NCI-H748 treated with DMSO at 0.1 percent for 48 hours (cell line): ENCODE measurements at places on chromosomes 11 and 22.

GRCh38 chr11:41868606-41869005 lies 409.2 kb upstream of the LRRC4C start:
- DNase-seq, result no peak

DNA sequence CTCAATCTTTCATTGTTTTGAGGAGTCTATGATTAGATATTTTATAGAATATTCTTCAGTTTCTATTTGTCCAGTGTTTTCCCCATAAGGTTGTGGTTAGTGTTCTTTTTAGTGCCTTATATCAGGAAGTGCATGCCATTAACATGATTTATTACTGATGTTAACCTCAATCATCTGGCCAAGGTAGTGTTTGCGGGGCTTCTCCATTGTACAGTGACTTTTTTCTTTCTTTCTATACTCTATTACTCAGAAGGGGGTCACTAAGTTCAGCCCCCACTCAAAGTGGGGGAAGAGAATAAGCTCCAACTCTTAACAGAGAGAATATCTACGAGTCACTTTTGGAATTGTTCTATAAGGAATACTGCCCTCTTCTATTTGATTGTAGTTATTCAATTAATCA lies 415.8 kb downstream of the DYNC2H1 start:
- no peak for DNase-seq

- DNase-seq, result no peak
Observed at GRCh38 chr11:119172513-119172912, 4.0 kb downstream of the NLRX1 start.

GRCh38 chr22:30628491-30628890 lies 7.1 kb upstream of the SLC35E4 start:
- DNase-seq, result no peak

DNA sequence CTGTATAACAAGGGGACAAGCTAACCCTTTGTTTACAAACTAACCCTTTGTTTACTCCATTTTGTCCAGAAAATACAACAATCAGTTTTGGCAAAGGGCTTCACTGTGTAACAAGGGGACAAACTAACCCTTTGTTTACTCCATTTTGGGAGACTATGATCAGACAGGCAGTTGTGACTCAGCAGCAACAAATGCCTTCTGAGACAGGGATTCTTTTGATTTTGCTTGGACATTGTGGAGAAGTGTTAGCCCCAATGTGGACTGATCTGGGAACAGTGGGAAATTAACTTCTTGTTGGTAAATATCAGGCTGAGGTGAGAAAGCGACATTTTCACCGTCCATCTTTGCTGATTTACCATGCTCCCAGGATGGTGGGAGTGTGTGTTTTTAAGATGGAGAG lies 983 bp downstream of the EHF start:
- DNase-seq, result no peak

DNA sequence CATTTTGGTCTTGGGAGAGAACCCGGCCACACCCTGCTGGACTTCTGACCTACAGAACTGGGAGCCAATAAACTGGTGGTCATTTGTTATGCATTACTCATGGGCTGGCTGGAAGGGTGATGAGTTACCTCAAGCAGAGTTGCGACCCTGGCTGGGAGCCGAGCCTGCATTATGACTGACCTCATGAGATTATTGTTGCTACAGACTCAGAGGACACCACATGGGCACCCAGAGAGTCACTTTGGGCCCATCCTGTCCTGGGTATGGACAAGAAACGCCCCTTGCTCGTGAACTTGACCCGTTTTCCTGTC lies 531.7 kb downstream of the TBC1D22A start:
- no peak for DNase-seq

DNA sequence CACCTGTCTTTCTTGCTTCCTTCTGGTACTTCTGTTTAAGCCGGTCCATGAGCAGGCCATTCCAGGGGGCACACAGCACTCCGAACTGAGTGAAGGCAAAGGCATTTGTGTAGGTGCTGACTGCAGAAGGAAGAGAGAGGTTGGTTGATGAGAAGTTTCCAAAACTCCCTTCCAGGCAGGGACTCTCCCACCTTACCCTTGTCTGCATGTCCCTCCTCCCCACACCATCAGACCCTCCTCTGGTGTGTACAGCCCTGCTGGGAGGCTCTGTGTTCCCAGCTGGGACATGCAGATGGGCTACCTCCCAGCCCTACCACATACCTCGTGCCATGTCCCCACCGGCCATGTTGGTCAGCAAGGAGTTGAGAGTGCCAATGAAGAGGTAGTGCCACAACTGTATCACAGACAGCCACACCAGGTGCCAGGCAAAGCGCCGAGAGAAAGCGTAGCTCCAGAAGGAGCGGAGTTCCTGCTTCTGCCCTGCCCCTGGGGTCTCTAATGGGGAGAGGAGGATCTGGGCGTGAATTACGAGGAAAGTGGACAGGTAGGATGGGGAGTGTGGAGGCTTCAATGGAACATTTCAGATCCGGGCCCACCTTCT lies 12.2 kb downstream of the SLC43A3 start:
- DNase-seq, result no peak

- no peak for DNase-seq
Observed at GRCh38 chr22:27404441-27404840, 397.1 kb downstream of the MN1 start.

GRCh38 chr11:19436932-19437331 lies 196.2 kb upstream of the E2F8 start:
- DNase-seq, result no peak

DNA sequence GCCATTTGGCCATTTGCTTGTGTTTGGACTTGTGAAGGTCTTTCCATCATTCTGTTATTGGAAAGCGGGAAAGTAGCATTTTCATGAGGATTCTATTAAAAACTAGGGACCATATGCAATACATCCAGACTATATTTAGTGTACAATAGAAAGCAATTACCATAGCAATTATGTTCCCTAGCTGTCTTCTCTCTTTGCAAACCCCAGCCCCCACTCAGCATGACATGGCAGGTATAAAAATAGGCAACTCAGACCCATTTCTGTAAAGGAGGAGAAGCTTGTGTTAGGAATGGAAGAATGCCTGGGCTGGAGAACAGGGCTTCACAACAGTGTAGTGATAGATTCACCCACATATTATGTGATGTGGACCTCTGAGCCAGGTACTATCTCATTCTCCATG lies 12.4 kb downstream of the OR51B6 start:
- DNase-seq, result no peak

GRCh38 chr11:90818196-90818745 lies 595.4 kb upstream of the CHORDC1 start:
- DNase-seq, result no peak

GRCh38 chr11:8381871-8382396 lies 118.3 kb upstream of the LMO1 start:
- no peak for DNase-seq

GRCh38 chr11:124812876-124813275 lies 12.7 kb upstream of the MSANTD2 start:
- DNase-seq, result no peak

DNA sequence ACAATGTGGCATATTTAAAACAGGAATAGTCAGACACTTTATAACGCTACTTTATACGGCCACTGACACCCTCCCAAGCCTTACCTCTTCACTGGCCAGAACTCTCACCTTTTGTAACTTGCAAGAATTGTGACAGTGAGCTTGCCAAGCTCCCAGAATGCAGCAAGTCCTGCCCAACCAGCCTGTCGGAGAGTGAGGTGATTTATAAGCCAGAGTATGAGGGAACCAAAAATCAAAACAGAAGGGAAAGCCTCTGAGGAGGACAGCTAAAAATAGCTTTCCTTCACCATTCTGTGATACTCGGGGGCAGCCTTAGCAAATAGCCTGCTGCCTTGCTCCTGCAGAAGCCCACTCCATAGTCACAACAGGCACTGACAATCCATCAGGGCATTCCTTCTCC lies 229.7 kb downstream of the FAM76B start:
- DNase-seq, result no peak

- DNase-seq, result no peak
Observed at GRCh38 chr11:129530154-129530895, 154.7 kb downstream of the BARX2 start.

DNA sequence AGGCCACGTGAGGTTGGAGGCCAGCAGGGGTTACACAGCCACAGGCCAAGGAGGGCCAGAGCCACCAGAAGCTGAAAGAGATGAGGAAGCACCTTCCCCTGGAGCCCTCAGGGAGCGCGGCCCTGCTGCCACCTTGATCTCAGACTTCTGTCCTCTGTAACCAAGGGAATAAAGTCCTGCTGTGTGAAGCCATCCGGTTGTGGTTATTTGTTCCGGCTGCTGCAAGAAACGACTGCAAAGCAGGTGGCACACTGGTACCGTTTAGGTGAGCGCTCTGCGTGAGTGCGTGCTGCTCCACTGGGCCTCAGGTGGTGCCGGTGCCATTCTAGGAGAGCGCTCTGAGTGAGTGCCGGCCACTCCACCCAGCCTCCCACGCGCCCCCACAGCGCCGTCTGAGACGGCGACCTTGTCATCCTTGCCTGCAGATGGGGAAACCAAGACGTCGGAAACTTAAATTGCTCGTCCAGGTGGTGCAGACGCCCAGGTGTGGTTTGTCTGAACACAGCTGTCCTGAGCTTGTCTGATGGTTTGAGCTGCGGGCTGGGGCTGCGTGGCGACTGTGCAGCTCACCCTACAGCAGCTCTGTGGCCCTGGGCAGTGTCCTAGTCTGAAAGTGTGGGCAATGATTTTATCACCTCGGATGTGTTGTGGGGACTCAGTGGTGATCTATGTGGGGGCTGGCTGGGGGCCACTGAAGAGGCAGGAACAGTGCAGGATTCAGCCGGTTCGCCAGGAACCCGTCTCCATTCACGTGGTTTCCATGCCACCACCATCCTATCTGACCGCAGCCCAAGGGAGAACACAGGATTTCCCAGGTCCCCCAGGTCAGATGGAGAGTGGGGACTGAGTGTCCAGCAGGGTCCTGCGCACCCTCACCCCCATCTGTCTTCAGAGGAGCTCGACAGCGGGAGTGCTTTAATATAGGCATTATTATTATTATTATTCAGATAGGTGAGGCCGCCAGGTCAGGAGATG lies 4.6 kb upstream of the MRGPRG start:
- no peak for DNase-seq

DNA sequence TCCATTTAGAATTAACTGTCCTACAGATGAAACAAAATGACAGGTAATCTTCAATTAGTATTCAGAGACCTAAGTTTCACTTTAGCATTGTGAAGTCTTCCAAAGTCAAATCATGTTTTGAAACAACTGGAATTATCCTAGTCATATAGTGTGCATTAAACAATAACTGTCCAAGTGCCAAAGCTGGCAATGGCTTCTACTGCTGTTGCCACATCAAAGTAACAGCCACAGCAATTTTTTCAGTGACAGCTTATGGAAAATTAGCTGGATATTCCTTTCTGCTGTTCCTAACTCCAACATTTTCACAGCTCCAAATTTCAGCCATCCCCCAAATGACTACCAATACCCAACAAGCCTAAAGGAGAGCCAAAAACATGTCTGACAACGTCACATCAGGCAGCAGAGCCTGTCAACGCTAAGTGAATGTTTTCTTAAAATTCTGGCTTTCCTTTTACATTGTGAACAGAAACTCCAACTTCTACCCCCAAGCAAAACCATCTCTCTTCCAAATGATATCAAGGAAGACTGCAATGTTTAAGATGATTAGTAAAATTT lies 45.3 kb upstream of the CCDC34 start:
- DNase-seq, result no peak

DNA sequence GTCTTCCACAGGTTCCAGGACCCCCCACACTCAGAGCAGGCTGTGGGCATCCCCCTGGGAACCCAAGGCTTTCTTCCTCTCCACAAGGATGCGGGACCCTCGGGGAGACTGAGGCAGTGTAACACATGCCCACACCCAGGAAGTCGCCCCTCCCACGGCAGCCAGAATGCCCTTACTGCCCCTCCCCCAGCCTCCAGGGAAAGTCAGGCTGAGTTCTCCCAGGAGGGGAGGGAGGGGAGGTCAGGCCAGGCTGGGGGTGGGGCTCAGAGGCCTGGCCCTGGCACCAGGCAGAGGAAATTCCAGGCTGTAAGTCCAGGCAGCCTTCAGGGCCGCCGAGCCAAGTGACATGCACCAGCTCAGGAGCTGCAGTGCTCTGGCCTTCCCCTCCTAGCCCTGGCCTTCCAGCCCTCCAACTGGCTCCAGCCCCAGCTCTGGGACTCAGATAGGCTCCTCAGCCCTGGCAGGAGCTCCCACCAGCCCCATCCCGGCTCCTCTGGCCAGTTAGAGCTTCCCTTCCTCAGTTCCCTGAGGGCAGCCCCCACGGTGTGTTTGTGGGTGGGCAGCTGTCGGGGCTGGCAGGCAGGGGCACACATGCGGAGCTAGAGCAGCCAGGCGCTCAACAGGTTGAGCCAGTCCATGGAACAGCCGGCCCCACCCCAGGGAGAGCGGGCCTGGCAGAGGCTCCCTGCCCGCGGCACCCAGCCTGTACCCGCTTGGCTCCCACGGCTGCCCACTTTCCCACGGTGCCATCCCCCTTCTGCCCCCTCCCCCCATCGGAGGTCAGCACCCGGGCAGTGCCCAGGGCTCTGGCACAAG lies 3.6 kb downstream of the BCL9L start:
- no peak for DNase-seq

DNA sequence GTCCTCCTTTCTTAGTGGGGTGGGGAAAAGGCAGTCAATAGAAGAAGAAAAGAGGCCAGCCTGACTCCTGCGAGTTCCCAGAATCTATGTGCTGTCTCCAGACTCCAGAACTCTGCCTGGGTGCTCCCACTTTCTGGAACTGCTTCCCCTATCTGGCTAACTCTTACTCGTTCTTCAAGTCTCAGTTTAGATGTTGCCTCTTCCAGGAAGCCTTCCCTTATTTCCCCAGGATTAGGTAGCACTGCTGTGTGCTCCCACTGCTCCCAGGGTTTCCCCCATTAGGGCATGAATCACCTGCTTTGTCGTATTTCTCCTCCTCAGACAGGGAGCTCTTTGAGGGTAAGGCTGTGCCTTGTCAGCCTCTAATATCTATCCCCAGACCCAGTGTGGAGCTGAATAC lies 17.5 kb upstream of the SYT7 start:
- DNase-seq, result no peak

- peak; percentile 2 for DNase-seq
Observed at GRCh38 chr11:10902301-10903063, 44.6 kb upstream of the ZBED5 start.
